ENCODE measurements at places on chromosomes 2 and 18. TPM values are rescaled to one million over a fixed set of nuclear protein-coding genes. Genes with fewer than 3 reads are reported as not detected.
A peak's percentile ranks its signal among the peaks of the same experiment; 100 is the strongest.

The CTDP1 gene
- 31.7 TPM for total RNA-seq

The DIPK1C gene
- total RNA-seq = not detected

The TRABD2A gene
- 2.0 TPM for total RNA-seq

The HRH4 gene
- not detected for total RNA-seq

The MATN3 gene
- 1.6 TPM for total RNA-seq

The PIEZO2 gene
- not detected for total RNA-seq

- no peak overlapping the region for H3K27ac ChIP-seq
- no peak overlapping the region for H3K4me3 ChIP-seq
- no peaks in the 10 kb centered on the region for H3K27me3 ChIP-seq
- H3K36me3 ChIP-seq = no peaks in the 10 kb centered on the region
- DNase-seq = no peak
Observed at GRCh38 chr18:36328916-36329315, 31.4 kb downstream of the FHOD3 start.

DNA sequence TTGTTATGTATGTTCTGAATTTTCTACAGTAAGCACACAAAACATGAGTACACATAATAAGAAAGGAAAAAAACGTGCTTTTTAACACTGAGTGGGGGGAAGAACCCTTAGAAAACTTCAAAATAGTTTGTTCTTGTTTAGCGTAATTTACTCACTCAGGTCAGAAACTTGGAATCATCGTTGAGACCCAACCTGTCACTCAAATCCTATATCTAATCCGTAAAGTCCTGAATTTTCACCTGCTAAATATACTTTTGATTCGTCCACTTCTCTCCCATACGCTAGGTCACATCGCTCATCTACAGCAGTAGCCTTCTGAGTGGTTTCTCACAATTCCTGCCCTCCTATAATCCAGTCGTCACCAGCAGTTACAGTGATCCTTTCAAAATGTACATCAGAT is 767 bp downstream of the TPRKB start:
- no peak for DNase-seq
- H3K4me3 ChIP-seq = peak overlapping the region; percentile 91
- H3K36me3 ChIP-seq = peaks cover 20% of the 10 kb centered on the region
- H3K4me1 ChIP-seq = peaks cover 23% of the 10 kb centered on the region

DNA sequence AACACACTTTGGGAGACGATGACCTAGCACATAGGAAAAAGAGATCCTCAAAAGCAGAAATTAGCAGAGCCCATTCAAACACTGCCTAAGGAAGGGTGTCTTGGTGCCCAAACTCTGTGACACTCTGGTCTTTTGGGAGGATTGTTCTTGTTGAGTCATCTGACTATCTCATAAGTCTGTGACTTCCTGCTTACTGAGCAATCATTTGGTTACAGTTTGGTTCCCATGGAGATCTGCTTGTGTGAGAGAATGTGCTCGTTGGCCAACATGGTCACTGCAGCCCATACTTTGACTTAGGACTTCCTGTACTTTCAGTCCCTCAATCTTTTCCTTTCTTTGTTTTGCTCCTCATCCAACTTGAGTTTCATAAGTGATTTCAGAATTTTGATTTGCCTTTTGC is 602.9 kb downstream of the NYAP2 start:
- DNase-seq = peak; percentile 70
- peaks cover 14% of the 10 kb centered on the region for H3K4me1 ChIP-seq
- H3K27me3 ChIP-seq = no peaks in the 10 kb centered on the region
- peak overlapping the region; percentile 47 for H3K27ac ChIP-seq
- H3K4me3 ChIP-seq = no peak overlapping the region
- no peaks in the 10 kb centered on the region for H3K36me3 ChIP-seq

DNA sequence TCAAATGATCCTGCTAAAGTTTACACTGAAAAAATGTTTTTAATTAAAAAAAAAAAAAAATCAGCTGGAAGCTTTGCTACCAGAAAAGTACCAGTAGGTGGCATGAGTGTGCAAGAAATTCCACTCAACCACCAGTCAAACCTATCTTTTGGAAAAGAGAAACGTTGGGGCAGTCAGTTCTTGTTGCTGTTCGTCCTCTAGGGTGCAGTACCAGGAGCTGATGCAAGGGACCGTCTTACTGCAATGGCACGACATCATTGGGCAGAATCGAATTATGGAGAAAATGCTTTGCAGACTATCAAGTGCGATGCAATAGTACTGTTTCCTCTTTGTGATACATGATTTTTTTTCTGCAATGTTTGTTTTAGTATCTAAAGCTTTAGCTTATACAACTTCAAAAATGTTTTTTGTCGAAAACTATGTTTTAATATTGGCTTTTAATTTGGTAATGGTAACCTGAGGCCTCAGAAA is 18.3 kb downstream of the YPEL5 start:
- no peaks in the 10 kb centered on the region for H3K4me1 ChIP-seq
- H3K27ac ChIP-seq = no peak overlapping the region

GRCh38 chr2:47041891-47042684 is 113.0 kb downstream of the STPG4 start:
- H3K27me3 ChIP-seq = no peaks in the 10 kb centered on the region
- H3K4me1 ChIP-seq = peaks cover 50% of the 10 kb centered on the region

- peaks cover 40% of the 10 kb centered on the region for H3K4me1 ChIP-seq
- H3K36me3 ChIP-seq = no peaks in the 10 kb centered on the region
- H3K27me3 ChIP-seq = no peaks in the 10 kb centered on the region
Observed at GRCh38 chr2:71783215-71783614, 329.9 kb downstream of the DYSF start.

DNA sequence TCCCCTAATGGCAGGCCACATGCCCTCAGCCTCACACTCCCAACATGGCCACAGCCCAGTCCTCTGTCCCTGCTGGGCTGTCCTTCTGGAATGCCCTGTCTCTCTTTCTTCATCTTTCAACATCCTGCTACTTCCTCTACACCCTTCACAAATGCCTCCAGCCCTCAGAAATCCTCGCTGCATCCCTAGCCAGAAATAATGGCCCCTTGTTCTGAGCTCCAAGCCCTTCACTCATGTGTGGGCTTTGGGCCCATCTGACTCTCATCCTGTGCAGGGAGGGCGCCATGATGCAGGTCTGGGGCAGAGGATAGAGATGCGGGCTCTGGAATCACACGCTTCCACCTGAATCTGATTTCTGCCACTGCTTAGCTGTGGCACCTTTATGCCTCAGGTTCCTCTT is 181.9 kb downstream of the TNS1 start:
- no peak for DNase-seq
- no peak overlapping the region for H3K27ac ChIP-seq
- no peak overlapping the region for H3K4me3 ChIP-seq
- H3K27me3 ChIP-seq = peaks cover 23% of the 10 kb centered on the region
- no peaks in the 10 kb centered on the region for H3K4me1 ChIP-seq
- H3K36me3 ChIP-seq = no peaks in the 10 kb centered on the region

DNA sequence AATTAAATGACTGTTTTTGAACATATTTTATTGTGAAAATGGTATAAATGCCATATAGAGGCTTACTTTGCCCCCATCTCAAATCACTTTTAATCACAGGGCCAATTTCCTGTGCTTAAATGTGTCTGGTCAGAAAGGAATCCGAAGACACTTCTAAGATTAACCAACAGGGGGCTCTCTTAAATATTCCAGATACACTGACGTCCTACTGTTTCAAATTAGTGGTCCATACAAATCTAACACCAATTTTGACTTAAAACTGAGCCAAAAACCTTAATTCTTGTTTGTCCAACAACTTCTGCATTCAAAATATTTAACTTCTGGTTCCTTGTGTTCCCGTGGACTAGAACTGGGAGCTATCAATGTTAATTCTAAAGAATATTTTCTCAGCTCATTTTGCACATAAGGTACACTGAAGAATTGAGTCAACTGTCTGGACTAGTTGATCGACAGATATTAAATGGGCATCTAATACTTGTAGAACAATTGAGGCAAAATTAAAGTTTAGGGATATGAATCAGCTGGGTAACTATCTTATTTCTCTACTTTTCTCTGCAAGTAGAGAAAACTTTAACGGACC is 557.5 kb downstream of the ARHGAP15 start:
- no peaks in the 10 kb centered on the region for H3K36me3 ChIP-seq
- no peak overlapping the region for H3K27ac ChIP-seq
- no peak overlapping the region for H3K4me3 ChIP-seq
- H3K4me1 ChIP-seq = no peaks in the 10 kb centered on the region

DNA sequence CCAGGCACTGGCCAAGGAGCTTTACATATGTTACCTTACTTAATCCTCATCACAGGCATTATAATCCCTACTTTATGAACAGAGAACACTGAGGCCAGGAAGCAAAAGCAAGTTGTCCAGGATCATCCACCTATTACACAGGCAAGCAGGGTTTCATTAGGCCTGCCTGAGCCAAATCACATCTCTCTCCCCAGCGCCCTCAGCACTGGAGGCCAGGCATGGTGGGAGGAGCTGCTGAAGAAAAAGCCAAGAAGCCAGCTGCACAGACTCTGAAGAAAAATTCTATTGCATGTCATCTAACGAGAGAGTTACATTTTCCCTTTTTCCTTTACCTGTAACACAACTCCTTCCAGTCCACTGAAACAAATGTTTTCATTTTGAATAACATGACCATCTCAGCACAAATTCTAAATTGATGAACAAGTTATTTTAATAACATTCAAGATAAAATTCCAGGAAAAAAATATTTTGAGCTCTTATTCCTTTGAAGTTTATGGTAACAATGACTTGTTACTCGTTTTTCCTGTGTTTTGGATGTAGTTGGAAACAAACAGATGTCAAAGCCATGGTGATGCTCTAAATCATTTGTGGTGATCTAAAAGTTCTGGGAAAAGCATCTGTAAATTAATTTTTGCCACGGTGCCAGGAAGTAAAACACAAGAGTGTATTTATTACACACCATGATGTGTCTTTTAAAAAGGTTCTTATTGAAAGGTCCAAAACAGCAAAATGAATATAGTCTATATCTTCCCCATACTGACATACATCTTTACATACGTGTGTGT is 139.0 kb upstream of the ITGB6 start:
- no peaks in the 10 kb centered on the region for H3K27me3 ChIP-seq
- no peak overlapping the region for H3K4me3 ChIP-seq
- no peak overlapping the region for H3K27ac ChIP-seq
- H3K36me3 ChIP-seq = 0 out of 2 replicates have a peak, but pooled peaks cover 4% of the 10 kb centered on the region
- H3K4me1 ChIP-seq = peaks cover 30% of the 10 kb centered on the region

GRCh38 chr2:84878896-84879583 is 1.8 kb downstream of the TRABD2A start:
- DNase-seq = no peak
- peaks cover 5% of the 10 kb centered on the region for H3K4me1 ChIP-seq
- no peak overlapping the region for H3K27ac ChIP-seq
- H3K36me3 ChIP-seq = no peaks in the 10 kb centered on the region
- H3K27me3 ChIP-seq = peaks cover 15% of the 10 kb centered on the region

- no peaks in the 10 kb centered on the region for H3K36me3 ChIP-seq
- no peaks in the 10 kb centered on the region for H3K27me3 ChIP-seq
- H3K27ac ChIP-seq = no peak overlapping the region
Observed at GRCh38 chr18:45408218-45408617, 207.1 kb upstream of the SLC14A2 start.

DNA sequence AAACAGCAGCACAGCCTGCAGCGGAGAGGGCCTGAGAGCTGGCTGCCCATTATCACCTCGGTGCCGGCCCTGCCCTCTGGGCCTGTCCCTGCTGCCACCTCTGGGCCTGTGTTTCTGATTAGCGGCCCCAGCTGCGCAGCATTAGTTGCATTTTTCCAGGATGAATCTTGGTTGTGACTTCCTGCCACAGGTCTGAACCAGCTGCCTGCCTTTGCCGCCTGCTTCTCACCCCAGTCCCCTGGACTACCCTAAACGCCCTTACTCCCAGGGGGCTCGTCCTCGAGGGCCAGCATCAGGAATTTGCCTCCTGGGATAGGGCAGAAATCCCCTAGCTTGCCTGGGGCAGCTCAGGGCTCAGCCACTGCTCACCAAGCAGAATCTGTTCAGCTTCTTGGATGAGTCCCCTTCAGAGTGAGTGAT is 342.8 kb downstream of the DYSF start:
- DNase-seq = peak; percentile 46
- no peak overlapping the region for H3K27ac ChIP-seq
- H3K27me3 ChIP-seq = no peaks in the 10 kb centered on the region
- H3K36me3 ChIP-seq = no peaks in the 10 kb centered on the region
- H3K4me3 ChIP-seq = no peak overlapping the region
